Hematopoietic multipotent progenitor cell treated with erythropoietin and hydrocortisone succinate and interleukin-3 and kit ligand, for 15 days (in vitro differentiated cells): ENCODE measurements at places on chromosomes 5 and 9.

- no peak for DNase-seq
Measured at GRCh38 chr5:168765086-168765550, 185.9 kb upstream of the PANK3 start.

DNA sequence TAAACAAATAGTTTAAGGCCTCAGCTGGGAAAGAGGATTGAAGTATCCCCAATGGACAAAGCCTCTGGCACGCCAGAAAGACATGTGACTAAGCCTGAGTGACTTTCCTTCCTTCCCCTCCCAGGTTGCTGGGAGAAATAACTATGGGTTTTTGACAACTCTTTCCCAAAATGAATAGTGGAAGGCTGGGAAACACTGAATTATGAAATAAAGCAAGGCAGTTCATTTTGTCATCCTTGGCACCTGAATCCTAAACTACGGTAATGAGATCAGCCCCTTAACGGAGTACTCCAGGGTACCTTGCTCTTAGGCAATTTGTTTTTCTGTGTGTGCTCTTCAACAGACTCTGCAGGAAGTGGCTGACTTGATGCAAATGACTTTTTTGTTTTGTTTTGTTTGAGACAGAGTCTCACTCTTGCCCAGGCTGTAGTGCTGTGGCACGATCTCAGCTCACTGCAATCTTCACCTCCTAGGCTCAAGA is 75.2 kb downstream of the LMNB1 start:
- no peak for DNase-seq

DNA sequence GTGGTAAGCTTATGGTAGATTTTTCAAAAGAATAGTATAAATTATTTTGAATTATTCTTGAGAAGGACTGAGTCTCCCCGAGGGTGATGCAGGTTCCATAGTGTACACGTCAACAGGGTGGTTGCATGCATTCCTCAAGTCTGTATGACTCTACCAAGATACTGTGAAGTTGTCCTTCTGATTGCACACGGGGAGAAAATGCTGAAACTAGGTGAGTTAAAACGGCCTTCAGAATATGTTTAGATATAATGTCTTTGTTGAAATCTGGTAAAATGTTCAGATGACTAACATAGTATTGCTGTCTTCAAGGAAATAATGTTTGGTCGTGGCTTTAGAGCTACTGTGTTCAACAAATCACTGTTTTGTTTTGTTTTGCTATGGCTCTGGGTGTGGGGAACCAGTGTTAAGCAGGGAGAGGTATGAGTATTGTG is 22.4 kb upstream of the TNFAIP8 start:
- no peak for DNase-seq

GRCh38 chr9:136200424-136200823 is 4.5 kb downstream of the LHX3 start:
- no peak for DNase-seq

GRCh38 chr9:89687188-89687587 is 82.4 kb downstream of the GADD45G start:
- no peak for DNase-seq

GRCh38 chr5:97009212-97009898 is 73.5 kb downstream of the LNPEP start:
- peak; percentile 13 for DNase-seq

DNA sequence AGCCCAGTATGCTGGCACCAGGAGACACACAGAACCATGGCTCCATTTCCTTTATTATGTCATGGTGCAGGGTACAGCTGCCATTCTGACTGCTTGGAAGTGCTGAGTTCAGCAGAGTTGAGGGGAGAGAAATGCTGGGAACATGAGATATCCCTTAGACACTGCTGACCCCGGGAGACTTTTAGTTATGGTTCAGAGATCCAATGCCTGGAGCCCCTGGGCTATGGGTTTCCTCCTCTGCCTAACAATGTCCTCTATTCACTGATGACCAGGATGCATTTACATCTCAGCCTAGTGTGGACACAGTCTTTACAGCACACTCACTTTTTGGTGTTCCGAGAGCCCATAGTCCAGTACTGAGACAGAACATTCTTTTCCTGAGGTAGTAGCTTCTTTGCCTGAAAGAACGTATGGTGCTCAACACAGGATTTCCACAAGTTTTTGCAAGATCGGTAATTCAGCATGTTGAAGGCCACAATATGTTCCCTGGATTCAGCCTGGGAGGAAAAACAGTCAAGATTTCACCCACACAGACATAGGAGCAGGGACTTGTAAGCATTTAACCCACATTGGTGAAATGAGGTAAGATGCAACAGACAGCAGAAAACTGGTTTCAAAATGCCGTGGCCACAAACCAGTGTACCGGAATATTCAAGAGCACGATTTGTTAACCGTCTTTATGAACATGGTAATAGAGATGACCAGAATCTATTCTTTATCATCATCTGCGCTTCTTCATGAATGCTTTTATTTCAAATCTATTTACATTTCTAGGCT is 71.3 kb downstream of the PTPN3 start:
- DNase-seq: no peak

GRCh38 chr5:59893429-59894227 is at the start of gene PDE4D:
PDE4D (minus strand) TSS chr5:59893726.
- no peak for DNase-seq

DNA sequence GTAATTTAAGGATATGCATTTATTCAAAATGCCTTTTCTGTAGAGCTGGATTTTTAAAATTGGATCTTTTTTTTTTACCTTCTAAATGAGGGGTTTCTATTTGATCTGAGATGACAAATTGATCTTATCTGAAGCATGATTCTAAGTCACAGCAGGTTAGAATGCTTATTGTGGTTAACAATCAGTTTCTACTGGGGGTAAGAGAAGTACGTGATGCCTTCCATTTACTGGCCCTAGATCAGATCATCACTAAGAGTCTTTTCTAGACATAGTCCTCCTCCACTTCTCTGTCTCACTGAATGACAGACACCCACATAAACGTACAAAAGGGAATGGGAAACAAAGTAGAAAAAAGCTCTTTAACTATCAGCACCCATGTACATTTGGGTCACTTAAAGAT is 231.9 kb downstream of the DMAC1 start:
- DNase-seq: no peak

DNA sequence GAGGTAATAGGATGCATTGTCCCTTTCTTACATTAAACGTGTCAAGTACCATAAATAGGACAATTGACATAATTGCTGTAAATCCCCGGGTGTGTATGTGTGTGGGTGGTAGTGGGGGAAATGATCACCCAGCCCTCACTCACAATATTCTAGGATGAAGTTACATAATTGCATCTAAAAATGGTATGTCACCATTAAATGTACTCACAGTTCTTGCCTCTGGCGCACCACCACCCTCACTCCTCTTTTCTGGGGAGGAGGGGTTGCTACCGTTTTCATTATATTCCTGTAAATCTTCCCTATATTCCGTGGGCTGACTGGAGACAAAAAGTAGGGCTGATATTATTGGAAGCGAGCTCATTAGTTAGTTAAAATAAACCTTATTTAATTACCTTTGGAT is 563.8 kb downstream of the TLR4 start:
- DNase-seq: no peak

DNA sequence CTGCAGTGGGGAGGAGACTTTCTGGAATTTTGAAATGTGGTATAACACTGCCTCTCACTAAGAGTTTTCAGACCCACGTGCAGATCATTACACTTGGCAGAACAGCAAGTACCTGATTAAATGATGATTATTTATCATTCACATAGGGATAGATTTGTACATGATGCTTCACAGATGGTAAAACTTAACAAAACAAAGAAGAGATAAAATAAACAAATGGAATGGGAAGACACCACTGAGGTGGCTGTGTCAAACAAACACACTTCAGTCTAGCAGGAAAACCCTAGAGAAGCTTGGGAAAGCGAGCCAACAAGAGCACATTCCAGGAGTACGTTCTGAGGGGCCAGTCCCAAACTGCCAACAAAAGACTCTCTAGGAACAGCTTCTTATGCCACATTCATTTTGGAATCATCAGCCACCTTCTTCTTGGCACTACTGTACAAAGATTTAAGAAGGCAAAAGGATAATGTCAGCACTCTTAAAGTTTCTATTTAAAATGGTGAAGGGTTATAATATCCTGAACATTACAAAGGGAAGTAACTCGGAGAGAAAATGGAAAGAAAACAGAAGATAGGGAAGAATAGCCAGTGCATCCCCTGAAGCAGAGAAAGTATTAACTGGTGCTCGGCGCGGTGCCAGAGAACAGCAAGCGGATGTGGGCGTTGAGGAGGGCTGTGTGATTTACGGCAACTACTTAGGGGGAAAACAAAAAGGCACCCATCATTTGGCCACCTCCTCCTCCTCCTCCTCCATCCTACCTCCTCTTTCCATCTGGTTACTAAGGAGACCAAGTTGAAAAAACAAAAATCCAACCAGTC is 1.6 kb downstream of the MED27 start:
- DNase-seq: no peak

DNA sequence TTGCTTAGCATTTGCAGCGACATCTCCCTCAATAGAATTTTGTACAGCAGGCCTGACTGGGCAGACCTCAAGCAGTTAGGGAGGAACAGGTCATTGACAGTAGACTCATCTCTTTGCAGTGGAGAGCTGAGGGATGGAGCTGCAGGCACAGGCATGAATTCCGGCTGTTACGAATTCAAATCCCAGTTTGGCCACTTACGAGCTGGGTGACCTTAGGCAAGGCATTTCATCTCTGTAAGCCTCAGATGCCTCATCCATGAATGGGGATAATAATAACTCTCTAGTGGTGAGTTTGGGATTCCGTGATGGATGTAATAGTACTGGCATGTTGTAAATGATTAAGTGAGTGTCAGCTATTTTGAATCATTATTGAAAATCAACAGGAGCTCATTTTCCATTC is 195.3 kb downstream of the SEMA6A start:
- no peak for DNase-seq

DNA sequence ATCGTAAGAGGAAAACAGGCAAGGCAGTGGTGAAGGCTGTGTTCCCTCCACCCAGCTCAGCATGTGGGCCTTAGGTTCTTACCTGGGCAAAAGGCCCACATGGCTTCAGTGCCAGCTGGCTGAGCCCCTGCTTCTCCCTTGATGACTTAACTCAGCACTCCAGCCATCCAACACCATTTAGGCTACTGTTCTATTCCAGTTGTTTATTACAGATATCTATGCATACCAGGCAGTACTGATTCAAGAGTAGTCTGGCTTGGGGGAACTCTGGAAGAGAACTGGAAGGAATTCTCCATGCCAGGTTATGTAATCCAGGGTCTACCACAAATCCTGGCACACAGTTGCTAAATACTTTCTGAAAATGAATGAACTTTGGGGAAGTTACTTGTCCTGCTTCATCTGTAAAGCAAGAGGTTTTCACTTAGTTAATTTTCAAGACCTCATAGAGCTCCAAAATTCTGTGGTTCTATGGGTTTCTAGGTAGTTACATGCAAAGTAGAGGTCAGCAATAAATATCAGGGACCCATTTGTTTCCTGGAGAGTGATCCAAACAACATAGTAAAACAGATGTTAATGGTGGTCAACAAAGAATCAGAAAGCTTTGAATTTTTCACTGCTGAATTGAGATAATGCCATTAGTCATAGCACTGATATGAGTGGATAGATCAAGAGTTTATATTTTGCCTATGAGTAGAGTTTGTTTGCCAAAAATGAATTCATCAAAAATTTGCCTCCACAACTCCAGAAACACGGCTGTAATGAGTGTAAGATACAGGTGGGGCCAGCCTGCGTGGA is 88.2 kb upstream of the OSMR start:
- no peak for DNase-seq

DNA sequence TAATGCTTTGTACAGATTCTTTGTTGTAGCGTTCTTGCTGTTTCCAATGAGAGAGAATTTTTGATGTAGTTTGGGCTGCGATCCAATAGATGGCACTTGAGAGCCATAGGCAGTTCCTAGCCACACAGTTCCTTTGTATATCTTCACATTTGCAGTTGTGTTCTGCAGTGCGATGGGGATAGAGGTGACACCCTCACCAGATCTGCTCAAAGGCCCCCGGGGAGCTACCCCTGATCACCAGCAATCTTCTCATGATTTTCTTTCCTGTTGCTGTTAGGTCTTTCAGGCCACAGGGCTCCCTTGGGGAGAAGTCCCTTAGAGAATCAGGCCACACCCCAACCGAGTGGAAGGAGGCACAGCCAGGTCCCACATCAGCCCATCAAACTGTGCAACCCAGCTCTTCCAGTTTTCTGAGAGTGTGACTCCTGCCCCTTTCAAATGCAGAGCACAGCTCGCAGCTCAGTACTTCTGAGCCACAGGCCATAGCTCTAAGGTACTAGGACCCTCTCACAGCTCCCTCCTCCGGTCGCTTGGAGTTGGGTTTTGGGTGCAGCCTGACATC is 353.7 kb downstream of the SLCO4C1 start:
- DNase-seq: no peak

DNA sequence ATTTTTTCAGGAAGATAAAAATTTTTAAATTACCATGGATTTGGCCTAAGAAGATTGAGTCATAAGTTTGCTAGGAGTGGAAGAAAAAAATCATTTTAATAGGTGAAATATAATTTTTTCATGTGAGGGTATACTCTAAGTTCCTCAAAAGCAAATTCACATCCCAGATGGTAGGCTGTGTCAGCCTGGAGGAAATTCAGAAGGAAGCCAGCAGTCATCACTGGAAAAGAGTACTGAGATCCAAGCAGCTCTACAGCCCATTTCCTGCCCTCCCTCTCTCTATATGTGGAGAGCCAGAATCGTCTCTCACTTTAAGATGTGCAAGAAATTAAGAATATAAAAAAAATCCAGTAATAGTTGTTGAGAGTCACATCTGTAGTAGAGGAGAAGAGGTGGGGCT is 126.5 kb upstream of the CDH18 start:
- no peak for DNase-seq

- no peak for DNase-seq
Measured at GRCh38 chr9:93155716-93156474, 21.8 kb upstream of the NINJ1 start.

- peak; percentile 24 for DNase-seq
Measured at GRCh38 chr9:124040935-124041816, 29.6 kb downstream of the LHX2 start.

GRCh38 chr5:85159395-85159794 is 774.7 kb upstream of the EDIL3 start:
- DNase-seq: no peak

DNA sequence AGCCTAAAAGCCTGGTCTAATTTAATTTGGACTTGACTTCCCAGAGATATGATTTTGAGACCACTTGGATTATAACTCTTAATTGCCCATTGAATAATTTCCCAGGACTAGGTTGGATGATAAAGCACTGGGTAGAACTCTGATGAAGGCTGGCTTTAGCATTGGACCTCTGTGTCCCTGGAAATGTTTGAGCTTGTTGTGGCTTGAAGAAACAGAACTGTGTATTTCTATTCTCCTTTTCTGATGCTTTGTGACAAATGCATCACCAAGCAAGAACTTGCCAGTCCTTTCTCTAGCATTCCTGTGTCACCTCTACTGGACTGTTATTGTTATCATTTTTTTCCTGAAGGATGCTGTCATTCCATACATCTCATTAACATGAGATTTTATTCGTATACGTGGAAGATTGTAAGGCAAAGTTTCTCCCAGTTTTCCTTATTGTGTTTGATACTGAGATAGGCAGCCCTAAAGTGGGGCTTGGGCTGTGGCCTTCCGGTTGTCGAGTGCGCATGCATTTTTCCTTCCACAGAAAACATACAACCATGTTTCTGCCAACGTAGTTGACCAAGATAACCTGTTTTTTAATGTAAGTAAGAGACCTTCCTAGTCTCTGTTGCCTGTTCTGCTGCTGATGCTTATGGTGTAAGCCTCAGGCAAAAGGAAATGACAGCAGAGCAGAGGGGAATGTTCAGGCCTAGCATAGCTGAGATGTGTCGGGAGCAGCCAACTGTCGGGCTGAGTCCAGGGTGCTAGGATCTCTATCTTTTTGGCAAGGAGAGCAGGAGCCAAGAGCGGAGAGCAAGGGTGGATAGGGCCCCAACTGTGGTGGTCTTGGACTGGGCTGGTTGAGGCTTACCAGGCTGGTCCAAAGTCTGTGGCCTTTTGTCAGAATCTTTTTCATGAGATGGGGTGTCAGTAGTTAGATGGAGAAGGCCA is 2.3 kb downstream of the NTRK2 start:
- DNase-seq: no peak
